MM.1S (cell line): ENCODE measurements at places on chromosomes 7 and 10.

DNA sequence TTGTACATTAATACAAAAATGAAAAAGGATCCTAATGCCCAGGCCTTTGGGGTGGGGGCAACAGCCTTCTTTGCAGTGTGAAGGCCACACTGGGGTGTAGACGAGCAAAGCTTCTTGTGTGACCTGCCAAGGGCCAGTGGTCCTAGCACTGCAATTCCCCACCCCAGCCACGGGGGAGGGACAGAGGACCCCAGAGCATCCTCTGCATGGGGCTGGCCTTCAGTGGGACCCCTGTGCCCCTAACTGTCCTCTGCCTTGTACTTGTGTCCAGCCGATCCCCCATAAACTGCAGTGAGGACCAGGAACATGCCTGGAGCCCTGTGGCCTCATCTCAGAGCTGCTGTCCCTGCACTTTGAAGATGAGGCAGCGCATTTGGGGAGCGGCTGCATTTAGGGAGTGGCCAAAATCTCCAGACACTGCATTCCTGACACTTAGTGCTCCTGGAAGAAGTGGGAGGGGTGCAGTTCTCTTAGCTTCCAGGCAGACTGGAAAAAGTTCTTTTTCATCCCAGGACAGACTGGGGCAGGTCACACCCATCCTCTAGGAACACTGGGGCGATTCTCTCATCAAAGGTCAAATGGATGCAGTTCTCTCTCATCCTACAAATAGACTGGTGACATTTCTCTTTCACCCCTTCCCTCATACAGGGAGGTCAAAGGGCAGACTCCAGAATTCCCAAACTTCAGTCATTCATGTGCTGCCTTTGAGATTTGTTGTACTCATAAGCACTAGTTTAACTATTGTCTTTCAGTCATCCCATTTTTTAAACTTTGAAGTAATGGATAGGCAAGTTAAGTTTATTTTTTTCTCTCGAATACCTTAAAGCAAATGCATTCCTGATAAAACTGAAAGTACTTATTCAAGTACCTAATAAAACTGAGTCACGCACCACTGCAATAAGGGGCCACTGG, 922 bp upstream of the MYO1G start:
- H3K4me3 ChIP-seq: no peak overlapping the region
- peaks cover 41% of the 10 kb centered on the region for H3K4me1 ChIP-seq
- H3K27me3 ChIP-seq: no peaks in the 10 kb centered on the region
- no peak overlapping the region for H3K27ac ChIP-seq

- DNase-seq: no peak
- no peaks in the 10 kb centered on the region for H3K4me1 ChIP-seq
- H3K27me3 ChIP-seq: no peaks in the 10 kb centered on the region
Observed at GRCh38 chr10:78779339-78779955, 289.3 kb upstream of the ZMIZ1 start.

GRCh38 chr7:27868131-27868550, 128.2 kb downstream of the TAX1BP1 start:
- no peak overlapping the region for H3K27ac ChIP-seq
- no peak for DNase-seq
- no peaks in the 10 kb centered on the region for H3K4me1 ChIP-seq
- H3K27me3 ChIP-seq: no peaks in the 10 kb centered on the region

- no peak overlapping the region for H3K27ac ChIP-seq
- no peak for DNase-seq
- H3K4me1 ChIP-seq: peaks cover 19% of the 10 kb centered on the region
- H3K4me3 ChIP-seq: no peak overlapping the region
- H3K36me3 ChIP-seq: no peaks in the 10 kb centered on the region
Observed at GRCh38 chr10:114102256-114102655, 58.6 kb downstream of the ADRB1 start.

DNA sequence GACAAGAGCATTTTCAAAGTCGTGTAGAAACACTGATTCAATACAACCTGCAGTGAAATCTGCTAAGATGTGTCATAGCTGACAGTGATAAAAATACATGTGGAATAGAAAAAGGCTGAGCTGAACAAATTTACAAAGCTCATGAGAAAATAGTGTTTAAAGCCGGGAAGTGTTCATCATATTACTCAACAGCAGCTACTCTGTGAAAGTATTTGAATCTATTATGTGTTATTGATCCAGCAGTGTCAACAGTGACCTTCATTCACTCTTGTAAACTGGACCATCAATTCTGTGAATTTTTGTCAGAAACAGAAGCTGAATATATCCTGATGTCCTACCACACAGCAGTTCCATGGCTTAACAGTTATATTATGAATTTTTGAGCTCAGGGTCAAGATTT, 11.6 kb downstream of the DYDC1 start:
- no peaks in the 10 kb centered on the region for H3K27me3 ChIP-seq
- DNase-seq: no peak
- no peak overlapping the region for H3K27ac ChIP-seq
- H3K36me3 ChIP-seq: no peaks in the 10 kb centered on the region
- no peak overlapping the region for H3K4me3 ChIP-seq

GRCh38 chr7:127677433-127678230, 25.6 kb downstream of the SND1 start:
- no peak overlapping the region for H3K27ac ChIP-seq
- no peak overlapping the region for H3K4me3 ChIP-seq

DNA sequence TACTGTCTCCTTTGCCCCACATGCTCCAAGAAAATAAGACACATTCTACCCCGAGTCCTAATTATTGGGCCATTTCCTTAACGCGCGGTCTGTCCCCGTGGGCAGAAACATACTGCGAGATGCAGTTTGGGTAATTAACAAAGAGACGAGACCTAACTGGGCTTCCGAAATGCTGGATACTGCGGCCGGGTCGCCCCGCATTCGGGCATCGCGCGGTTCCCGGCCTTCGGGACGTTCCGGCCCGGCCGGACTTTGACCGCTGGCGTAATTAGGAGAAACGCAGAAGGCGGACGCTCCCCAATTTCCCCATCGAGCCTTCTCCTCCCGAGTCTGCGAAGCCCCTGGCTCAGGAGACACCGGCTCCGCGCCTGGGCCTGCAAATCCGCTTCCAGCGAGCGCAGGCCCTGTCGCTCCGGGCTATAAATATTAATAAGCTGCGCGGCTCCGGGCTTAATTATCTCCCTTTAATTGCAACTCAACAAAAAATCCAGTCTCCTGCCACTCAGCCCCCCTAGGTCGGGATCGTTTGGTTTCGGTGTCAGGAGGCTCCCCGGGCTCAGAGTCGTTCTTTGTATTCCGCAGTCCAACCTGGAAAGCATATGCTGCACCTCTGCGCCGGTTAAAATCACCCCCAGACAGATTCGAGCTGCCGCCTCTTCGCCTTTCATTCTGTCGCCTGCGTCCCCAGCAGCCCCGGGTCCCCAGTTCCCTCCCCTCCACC, 131.5 kb downstream of the SPAG6 start:
- H3K27ac ChIP-seq: no peak overlapping the region
- H3K27me3 ChIP-seq: no peaks in the 10 kb centered on the region
- DNase-seq: no peak
- no peak overlapping the region for H3K4me3 ChIP-seq
- H3K36me3 ChIP-seq: no peaks in the 10 kb centered on the region

DNA sequence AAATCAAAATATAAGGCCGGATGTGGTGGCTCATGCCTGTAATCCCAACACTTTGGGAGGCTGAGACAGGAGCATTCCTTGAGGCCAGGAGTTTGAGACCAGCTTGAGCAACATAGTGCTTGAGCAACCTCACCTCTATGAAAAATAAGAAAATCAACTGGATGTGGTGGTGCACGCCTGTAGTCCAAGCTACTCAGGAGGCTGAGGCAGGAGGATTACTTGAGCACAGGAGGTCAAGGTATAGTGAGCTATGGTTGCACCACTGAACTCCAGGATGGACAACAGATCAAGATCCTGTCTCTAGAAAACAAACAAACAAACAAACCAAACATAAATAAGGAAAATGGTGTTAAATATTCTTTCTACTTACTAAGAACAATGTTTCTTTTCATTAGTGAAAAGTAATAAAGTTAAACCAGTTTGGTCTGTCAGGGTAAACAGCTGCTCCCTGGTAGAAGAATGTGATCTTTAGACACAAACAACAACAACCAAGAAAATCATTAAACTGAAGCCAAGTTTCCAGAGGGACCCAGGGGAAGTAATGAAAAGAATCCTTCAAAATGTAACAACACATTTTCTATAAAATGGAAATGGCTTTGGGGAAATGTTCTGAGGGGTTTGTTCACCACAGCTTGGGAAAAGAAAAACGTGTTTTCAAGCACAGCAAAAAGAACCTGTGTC, 17.5 kb upstream of the BAG3 start:
- no peak for DNase-seq
- H3K27ac ChIP-seq: no peak overlapping the region
- H3K27me3 ChIP-seq: no peaks in the 10 kb centered on the region
- H3K4me1 ChIP-seq: no peaks in the 10 kb centered on the region

DNA sequence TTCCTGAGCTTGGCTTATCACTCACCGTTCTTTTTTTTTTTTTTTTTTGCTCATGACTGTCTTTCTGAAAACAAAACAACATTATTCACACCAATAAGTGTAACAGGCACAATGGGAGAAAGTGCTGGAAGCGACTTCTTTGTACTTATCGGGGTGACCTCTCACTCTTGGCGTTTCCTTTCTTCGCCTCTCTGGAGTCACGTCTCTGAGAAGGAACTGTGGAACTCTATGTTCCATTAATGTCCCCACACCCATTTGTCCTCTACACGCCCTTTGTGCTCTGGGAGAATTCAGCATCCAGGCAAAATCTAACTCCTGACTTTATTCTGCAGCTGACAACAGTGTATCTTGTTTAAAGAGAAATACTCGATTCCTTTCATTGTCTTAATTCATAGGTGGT, 70.8 kb upstream of the FAM204A start:
- no peak overlapping the region for H3K27ac ChIP-seq
- no peak overlapping the region for H3K4me3 ChIP-seq
- H3K4me1 ChIP-seq: no peaks in the 10 kb centered on the region
- no peaks in the 10 kb centered on the region for H3K36me3 ChIP-seq

DNA sequence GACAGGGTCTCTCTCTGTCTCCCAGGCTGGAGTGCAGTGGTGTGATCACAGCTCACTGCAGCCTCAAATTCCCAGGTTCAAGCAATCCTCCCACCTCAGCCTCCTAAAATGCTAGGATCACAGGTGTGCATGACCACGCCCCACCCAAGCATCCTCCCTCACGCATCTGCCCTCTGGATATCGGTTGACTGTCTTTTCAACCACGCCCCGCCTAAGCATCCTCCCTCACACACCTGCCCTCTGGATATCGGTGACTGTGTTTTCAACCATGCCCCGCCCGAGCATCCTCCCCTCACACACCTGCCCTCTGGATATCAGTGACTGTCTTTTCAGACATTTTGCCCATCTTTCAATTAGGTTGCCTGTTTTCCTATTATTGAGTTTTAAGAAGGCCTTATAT, 140.5 kb downstream of the MAD1L1 start:
- H3K27me3 ChIP-seq: no peaks in the 10 kb centered on the region
- no peak for DNase-seq
- no peak overlapping the region for H3K4me3 ChIP-seq

GRCh38 chr7:70640266-70640833, 491.6 kb upstream of the GALNT17 start:
- H3K27ac ChIP-seq: no peak overlapping the region
- H3K4me1 ChIP-seq: no peaks in the 10 kb centered on the region
- H3K27me3 ChIP-seq: no peaks in the 10 kb centered on the region
- H3K4me3 ChIP-seq: no peak overlapping the region
- H3K36me3 ChIP-seq: no peaks in the 10 kb centered on the region

DNA sequence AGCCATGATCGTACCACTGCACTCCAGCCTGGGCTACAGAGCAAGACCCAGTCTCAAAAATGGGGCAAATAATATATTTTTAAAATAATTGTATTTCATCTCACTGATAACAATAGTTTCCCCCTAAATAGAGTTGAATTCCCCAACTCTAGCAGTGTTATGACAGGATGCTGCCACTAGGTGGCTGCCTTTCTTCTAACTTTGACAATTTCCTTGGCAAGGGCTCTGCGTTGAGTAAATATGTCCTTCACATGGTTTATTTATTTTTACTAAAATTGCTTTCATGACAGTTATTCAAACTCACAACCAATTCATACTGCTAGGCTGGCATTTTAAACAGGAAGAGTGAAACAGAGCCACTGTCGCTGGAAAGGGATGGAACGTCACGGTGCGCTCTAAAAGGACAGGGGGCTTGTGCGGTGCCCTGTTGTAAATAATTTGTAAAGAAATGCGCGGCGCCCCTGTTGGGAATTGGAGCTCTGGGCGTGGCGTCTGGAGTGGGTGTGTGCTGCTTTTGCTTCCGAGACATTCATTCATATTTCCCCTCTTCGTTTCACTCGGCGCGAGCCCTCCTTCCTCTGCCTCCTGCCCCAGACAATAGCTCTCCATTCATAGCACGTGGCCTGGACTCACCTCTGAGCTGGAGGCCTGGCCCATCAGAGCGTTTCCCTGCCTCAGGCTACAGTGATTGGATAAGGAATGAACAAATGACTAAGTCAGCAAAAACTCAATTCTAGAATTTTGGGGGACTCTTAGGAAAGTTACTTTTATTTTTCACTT, 20.5 kb upstream of the PITRM1 start:
- DNase-seq: peak; percentile 55
- 0 out of 2 replicates have a peak, but pooled peaks cover 3% of the 10 kb centered on the region for H3K4me1 ChIP-seq
- no peaks in the 10 kb centered on the region for H3K36me3 ChIP-seq

GRCh38 chr7:7221599-7222038, 39.3 kb downstream of the C1GALT1 start:
- H3K4me1 ChIP-seq: no peaks in the 10 kb centered on the region
- H3K4me3 ChIP-seq: no peak overlapping the region
- DNase-seq: no peak
- H3K36me3 ChIP-seq: 0 out of 2 replicates have a peak, but pooled peaks cover 3% of the 10 kb centered on the region
- no peaks in the 10 kb centered on the region for H3K27me3 ChIP-seq

GRCh38 chr10:60096761-60097513, 190.6 kb upstream of the CCDC6 start:
- no peaks in the 10 kb centered on the region for H3K4me1 ChIP-seq
- no peaks in the 10 kb centered on the region for H3K36me3 ChIP-seq
- no peak overlapping the region for H3K4me3 ChIP-seq
- no peaks in the 10 kb centered on the region for H3K27me3 ChIP-seq

DNA sequence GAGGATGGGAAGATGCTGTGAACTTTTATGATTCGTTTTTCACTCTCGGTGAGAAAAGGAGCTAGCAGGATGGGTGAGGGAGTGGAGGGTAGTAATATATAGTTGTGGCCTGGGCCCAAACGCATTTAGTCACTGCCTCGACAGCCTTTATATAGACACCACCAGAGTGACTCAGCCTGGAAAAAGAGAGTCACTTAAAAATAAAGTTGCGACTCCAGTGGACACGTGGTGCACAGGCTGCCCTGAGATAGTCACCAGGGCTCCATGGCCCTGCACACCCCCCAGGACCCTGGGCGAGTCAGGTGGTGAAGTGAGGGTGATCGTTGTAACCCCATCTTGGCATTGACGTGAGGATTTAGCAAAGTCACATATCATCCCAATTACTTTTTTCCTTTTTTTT, 106.7 kb downstream of the CUX1 start:
- H3K4me1 ChIP-seq: no peaks in the 10 kb centered on the region
- no peak overlapping the region for H3K4me3 ChIP-seq
- H3K36me3 ChIP-seq: no peaks in the 10 kb centered on the region
- H3K27ac ChIP-seq: no peak overlapping the region
